H9 (cell line): ENCODE measurements at places on chromosomes 3 and 15. TPM values are rescaled to one million over a fixed set of nuclear protein-coding genes. Genes with fewer than 3 reads are reported as not detected.

GRCh38 chr15:52567871-52568600, 794 bp downstream of the ARPP19 start:
- peak overlapping the region; percentile 59 for H3K27ac ChIP-seq
- peaks cover 5% of the 10 kb centered on the region for H3K36me3 ChIP-seq
- no peaks in the 10 kb centered on the region for H3K27me3 ChIP-seq
- no peaks in the 10 kb centered on the region for H3K4me1 ChIP-seq

DNA sequence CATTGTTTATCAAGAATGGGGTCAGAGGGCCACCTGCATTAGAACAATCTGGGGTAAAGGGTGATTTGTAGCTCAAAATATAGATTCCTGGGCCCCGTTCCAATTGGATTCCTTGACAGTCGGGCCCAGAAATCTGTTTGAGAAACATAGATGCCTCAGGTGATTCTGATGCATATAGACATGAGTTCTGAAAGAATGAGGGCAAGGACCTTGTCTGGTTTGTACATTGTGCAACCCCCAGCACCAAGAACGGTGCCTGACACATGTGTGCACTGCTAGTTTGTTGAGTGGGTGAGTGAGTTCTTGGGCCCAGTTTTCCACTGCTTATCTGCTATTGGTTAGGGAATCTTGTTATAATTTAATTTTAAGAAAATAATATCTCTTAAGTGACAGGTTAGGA, 16.6 kb downstream of the CRYBG3 start:
- H3K4me3 ChIP-seq: no peak overlapping the region
- H3K36me3 ChIP-seq: no peaks in the 10 kb centered on the region
- no peak for DNase-seq

DNA sequence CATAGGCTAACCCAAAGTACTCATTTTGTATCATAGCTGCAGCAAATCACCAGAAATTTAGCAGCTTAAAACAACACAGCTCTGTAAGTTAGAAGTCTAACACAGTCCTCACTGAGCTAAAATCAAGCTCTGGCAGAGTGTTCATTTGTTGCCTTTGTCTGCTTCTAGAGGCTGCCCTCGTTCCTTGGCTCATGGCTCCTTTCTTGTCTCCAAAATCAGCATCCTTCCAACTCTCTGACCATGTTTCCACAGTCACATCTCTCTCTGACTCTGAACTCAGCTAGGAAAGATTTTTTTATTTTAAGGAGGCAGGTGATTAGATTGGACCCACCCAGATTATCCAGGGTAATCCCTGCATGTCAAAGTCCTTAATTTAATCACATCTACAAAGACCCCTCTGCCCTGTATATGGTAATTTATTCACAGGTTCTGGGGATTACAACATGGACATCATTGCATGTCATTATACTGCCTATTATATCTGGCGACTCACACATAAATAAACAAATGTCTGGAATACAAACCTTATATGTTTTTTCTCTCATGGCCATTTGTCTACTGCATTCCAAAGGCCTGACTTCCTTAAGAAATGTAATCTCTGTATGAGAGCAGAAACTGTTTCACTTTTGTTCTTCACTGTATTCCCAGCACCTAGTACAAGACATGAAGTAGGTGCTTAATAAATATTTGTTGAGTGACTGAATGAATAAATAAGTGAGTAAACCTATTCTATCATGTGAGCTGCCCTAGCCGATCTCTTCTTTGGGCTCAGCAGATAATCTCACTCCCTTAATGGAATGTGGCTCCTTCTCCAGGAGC, 15.1 kb upstream of the UACA start:
- no peak overlapping the region for H3K4me3 ChIP-seq
- no peaks in the 10 kb centered on the region for H3K36me3 ChIP-seq
- no peaks in the 10 kb centered on the region for H3K4me1 ChIP-seq
- H3K27ac ChIP-seq: no peak overlapping the region
- DNase-seq: no peak

GRCh38 chr3:126553284-126554084, 5.2 kb downstream of the C3orf22 start:
- H3K36me3 ChIP-seq: no peaks in the 10 kb centered on the region
- H3K27me3 ChIP-seq: no peaks in the 10 kb centered on the region
- H3K4me3 ChIP-seq: no peak overlapping the region
- H3K4me1 ChIP-seq: peaks cover 4% of the 10 kb centered on the region; the same call in 1 of the 2 replicates
- DNase-seq: peak; percentile 19

- H3K4me3 ChIP-seq: no peak overlapping the region
- H3K27me3 ChIP-seq: no peaks in the 10 kb centered on the region
- DNase-seq: no peak
- H3K27ac ChIP-seq: no peak overlapping the region
- no peaks in the 10 kb centered on the region for H3K4me1 ChIP-seq
Observed at GRCh38 chr3:122427857-122428471, 12.1 kb upstream of the WDR5B start.

GRCh38 chr3:170751083-170751898, 118.7 kb downstream of the RPL22L1 start:
- H3K27me3 ChIP-seq: no peaks in the 10 kb centered on the region
- H3K27ac ChIP-seq: no peak overlapping the region
- no peak for DNase-seq
- H3K4me3 ChIP-seq: no peak overlapping the region
- no peaks in the 10 kb centered on the region for H3K4me1 ChIP-seq

DNA sequence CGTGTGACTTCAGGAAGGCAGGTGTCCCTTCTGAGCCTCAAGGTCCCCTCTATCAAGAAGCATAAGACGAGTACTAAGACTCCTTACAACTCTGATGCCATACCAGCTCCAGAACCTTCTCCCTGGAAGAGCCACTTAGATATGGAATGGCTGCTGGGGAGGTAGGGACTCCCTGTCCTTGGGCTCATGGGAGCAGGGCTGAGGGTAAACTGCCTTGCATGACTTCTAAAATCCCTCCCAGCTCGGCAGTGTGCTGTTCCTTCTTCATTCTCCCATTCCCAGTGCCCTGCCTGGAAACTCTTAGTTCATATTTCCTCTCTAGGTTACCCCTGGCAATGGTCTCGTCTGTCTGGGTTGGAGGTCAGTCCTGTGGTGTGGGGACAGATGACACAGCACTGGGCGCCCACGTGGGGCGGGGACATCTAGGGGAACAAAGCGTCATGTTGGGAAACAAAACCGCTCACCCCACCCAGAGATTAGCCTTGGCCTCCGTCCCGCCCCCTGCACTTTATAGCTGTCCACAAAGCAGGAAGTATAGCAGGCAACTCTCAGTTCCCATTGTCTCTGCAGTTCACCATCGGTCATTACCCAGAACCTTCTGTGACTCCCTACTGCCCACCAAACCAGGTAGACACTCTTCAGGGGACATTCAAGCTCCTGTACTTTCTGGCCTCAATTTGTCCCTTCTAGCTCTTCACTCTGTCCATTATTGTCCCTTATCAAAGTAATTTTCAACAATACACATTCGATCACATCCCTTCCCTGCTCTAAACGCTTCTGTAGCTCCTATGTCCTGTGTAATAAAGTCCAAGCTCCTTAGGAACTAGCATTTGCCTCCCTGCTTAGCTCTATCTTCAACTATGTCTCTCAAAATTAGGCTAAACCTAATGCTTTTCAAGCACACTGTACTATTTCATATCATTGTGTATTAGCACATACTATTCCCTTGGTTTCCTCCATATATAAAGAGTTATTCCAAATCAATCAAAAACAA, 73.8 kb downstream of the IQSEC1 start:
- H3K4me1 ChIP-seq: peaks cover 5% of the 10 kb centered on the region; the same call in 1 of the 2 replicates
- no peak for DNase-seq
- no peaks in the 10 kb centered on the region; the same call in 2 of the 3 replicates for H3K36me3 ChIP-seq
- no peaks in the 10 kb centered on the region for H3K27me3 ChIP-seq

- H3K27me3 ChIP-seq: no peaks in the 10 kb centered on the region
- H3K4me3 ChIP-seq: no peak overlapping the region
- H3K36me3 ChIP-seq: no peaks in the 10 kb centered on the region
- no peak overlapping the region for H3K27ac ChIP-seq
- no peaks in the 10 kb centered on the region for H3K4me1 ChIP-seq
- no peak for DNase-seq
Observed at GRCh38 chr3:105062853-105063252, 303.9 kb upstream of the ALCAM start.

DNA sequence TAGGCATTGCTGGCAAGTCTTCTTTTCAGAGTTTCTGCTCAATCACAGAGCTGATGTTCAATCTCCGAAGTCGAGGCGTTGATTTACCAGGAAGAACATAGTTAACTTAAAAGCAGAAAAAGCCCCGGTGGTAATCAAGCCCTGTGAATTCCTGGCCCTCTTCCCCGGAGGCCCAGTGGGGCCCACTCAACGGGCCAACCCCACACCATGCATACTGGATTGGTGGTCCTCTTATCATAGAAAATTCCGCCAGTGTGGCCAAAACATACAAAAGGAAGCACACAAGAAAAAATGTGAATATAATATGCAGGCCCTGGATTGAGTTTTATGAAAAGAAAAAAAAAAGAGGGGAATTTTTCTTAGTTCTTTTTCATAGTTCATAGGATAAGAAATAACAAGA, 873.0 kb upstream of the NR2F2 start:
- H3K4me1 ChIP-seq: peaks cover 3% of the 10 kb centered on the region; the same call in 1 of the 2 replicates
- H3K27me3 ChIP-seq: no peaks in the 10 kb centered on the region
- H3K4me3 ChIP-seq: no peak overlapping the region
- H3K27ac ChIP-seq: no peak overlapping the region

The P2RY12 gene
- not detected in 2 replicates for total RNA-seq

The FGF12 gene
- 5.1 and 5.6 TPM in 2 replicates for total RNA-seq

The MUSTN1 gene
- 0.55 and 0.72 TPM in 2 replicates for total RNA-seq

The LSAMP gene
- 0.66 and 0.90 TPM in 2 replicates for total RNA-seq
